ENCODE measurements at places on chromosomes 5 and 9.

DNA sequence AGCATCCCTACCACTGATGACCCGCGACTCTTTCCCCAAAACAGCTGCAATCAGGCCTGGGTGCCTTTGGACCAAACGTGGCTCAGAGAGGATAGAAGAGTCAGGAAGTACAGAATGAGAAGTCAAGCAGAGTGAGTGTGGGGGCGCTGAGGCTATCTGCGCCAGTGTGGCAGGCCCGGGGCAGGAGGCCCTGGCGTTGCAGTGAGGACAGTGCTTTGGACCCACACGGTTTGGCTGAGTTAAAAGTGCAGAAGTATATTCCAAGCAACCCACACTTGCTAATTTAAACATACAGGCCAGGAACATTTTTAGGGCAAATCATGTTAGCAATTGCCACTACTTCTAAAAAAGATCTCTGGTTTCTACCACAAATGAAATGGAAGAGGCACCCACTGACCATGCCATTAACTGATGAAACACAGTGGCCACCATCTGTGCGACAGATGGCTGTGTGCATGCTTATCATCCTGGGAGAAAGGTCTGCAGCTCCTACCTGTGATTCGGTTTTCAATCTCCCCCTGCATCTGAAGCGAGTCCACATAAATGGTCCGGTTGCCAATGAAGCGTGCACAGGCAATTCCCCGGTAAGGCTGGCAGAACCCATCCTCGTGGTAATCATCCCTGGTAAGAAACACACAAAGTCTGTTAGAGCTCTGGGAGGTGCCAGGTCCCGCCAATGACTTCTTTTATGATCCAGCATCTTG is 213.0 kb downstream of the ROR2 start:
- DNase-seq = no peak

DNA sequence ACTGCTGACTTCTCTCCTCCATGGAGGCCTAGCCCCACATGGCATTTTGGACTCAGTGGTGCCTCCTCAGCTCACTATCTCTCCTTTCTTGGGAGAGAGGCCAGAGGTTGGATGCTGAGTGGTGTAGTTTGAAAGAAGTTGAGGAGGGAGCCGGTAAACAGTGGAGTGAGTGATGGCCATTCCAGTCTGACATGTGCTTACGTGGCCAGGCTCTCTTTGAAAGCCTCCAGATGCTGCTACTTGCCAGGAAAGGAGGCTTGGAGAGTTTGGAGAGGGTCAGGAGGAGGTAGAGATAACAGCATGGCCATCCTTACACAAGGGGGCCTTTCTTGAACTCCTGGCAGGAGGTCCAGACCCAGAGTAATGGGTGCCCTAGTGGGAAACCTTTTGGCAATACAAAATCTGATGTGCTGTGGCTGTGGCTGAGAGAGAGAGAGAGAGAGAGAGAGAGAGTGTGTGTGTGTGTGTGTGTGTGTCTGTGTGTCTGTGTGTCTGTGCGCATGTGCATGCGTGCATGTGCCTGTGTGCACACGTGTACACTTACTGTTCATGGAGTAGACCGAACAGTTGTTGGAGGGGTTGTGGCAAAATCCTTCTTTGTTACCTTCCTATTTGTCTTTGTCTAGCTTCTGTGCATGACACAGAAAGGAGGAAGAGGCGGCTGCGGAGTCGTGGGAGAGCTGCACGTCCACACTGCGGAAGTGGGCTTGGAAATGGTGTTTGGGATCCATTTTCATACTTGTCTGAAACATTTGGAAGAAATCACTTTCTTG is 37.8 kb downstream of the RALGPS1 start:
- no peak for DNase-seq

DNA sequence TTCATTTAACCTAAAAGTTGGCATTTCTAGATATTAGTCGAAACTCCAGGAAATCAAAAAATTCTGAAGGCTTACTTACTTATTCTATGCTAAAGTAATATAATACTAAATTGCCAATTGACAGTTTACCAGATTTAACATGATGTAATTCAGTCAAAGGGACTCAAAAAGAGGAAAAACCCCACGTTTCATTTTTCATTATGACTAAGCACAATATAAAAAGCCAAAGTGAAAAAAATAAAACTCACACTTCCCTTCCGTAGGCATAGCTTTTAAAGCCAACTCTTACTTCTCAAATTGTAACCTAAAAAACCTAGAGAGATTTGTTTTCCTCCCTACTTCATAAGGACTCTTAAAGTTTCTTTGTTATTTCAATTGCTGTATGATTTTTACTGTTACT is 146.6 kb downstream of the RAPGEF6 start:
- DNase-seq = no peak

DNA sequence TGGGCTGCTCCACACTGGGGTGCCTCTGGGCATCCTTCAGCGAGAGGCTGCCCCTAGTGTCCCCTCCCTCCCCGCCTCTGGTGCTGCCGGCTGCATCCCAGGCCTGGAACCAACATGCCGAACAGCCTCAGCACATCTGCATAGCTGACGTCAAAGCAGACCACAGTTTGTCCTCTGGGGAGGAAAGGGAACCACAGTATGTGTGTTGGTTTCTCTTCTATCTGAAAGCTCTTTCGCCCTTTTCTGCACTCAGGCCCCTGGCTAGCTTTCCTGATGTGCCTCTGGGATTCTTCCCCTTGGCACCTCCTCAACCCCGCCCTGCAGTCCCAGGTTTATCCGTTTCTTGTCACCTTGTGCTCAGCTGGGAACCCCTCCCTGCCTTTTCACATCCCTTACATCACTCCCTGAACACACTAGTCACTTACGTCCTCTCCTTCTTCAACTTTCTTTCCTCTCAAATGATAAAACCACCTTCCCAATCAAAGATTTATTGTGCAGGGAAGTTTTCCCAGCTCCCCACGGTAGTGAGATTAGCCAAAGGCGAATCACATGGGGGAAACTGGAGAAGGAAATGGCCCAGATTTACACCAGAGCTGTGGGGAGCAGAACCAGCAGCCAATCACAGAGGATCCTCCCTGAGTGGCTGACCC is 35.5 kb upstream of the B4GALT1 start:
- peak; percentile 25 for DNase-seq

GRCh38 chr5:140196115-140196814 is 21.3 kb downstream of the CYSTM1 start:
- DNase-seq = no peak

DNA sequence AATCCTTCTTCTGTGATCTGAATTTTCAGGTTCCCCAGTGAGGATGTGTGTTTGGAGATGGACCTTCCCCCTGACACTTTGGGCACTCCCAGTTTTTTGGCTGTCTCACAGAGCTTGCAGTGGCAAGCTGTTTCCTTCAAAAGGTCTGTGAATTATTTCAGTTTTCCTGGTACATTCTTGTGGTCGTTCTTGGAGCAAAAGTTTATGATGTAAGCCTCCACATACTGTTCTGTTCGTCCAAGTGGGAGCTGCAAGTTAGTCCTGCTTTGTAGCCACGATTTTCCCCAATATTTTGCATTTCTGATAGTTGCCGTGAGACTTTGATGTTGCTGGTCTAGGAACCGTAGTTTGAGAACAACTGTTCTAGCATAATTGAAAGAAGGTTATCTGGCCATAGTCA is 88.3 kb downstream of the MTAP start:
- DNase-seq = no peak

DNA sequence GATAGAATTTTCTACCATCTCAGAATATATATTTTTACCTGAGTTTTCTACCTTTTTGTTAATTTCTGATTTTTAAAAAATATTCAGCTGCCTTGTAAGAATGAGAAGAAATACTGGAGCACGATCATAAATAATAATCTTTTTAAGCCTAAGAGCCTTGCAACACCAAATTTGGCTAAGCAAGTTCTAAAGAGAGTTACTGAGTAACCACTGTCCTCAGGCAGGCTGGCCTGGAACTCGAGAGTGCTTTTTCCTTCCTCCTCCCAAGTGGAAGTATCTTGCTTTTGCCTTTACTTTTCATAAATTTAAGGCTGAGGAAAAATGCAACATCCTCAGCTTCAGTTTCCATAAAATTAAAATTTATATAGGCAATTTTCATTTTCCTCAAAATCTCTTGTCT is 21.0 kb downstream of the GLRX start:
- DNase-seq = no peak

- DNase-seq = peak; percentile 40
These were observed 196.2 kb downstream of the DTWD2 start for GRCh38 chr5:118791926-118792734.

DNA sequence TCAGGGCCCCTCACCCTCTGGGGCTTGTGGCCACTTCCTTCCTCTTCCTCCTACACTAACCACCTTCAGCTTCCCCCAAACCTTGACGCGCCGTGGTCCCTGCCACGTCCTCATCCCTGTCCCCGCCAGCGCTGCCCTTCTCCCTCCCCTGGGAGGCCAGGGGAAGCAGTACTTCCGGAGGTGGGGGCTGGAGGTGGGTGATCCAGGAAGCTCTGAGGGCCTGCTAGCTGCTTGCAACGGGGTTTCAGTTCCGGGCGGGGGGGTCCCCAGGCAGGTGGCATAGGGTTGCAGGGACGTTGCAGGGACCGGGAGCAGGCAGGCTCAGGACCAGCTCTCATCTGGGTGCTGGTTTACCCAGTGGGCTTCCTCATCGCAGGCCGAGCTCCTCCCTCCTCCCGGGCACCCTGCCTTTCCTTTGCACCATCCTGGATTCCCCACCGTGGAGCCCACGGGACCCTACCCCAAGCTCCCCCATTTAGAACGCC is 70.0 kb downstream of the RXRA start:
- no peak for DNase-seq

DNA sequence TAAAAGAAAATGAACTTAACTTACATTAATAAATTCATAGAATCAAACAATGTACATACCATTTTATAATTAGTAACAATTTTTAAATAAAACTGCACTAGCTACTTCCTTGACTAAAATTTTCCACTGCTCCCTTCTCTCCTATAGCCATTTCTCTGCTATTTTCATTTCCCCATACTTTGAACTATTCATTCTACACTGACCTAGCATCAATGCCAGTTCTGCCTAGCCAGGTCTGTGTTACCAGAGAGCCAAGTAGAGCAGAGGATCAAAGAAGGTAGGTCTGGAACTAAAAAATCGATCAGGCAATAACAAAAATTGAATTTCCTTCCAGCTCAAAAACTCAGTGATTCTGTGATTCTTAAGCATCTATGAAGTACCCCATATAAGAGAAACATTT is 84.5 kb downstream of the ERMP1 start:
- no peak for DNase-seq

- DNase-seq = no peak
These were observed 205.6 kb downstream of the TUSC1 start for GRCh38 chr9:25472681-25473080.

DNA sequence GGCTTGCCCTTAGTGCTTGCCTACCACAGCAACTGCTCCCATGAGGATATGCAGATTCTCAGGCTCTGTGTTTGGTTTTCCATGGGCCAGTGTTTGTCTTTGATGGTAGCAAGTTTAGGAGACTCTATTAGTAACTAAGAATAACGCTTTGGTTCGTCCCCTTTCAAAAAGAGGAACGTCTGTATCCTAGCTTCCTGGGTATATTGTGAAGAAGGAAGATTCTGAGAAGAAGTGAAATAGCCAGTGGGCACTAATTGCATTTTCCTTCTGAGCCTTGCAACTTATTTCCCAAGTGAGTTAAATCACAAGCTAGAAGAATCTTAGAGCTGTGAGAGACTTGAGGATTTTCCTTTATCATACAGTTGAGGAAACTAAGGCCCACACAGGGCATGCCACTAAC is 376.8 kb downstream of the PIK3R1 start:
- DNase-seq = no peak

DNA sequence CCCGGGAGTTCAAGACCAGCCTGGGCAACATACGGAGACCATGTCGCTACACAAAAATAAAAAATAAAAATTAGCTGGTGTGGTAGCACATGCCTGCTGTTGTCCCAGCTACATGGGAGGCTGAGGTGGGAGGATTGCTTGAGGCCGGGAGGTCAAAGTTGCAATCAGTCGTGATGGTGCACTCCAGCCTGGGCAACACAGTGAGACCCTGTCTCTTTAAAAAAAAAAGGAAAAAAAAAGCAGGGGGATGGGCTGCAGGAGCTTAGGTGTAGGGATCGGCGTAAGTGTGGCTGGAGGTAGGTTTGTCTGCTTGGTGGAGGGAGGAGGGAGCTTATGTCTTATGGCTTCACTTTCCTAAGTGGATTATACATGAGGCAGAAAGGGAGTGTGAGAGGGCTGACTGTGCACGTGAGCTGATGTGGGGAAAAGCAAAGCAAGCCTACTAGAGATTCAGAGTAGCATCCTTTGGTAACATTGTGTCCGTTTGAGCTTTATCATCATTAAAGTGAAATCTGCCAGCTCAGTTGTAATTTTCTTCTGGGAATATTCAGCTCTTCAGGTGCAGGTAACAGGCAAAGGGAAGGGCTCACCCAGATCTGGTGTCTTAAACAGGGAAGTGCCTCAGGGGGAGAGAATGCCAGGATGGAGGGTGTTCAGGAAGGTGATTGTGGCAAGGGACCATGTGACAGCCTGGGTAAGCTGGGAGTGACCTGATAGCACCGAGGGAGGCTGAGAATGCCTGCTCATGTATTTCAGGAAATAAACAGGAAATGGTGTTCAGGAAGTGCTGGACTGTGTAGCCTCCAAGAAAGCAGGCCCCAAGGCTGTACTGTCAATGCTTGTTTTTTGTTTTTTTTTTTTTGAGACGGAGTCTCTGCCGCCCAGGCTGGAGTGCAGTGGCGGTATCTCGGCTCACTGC is 17.6 kb upstream of the SETX start:
- peak; percentile 24 for DNase-seq

DNA sequence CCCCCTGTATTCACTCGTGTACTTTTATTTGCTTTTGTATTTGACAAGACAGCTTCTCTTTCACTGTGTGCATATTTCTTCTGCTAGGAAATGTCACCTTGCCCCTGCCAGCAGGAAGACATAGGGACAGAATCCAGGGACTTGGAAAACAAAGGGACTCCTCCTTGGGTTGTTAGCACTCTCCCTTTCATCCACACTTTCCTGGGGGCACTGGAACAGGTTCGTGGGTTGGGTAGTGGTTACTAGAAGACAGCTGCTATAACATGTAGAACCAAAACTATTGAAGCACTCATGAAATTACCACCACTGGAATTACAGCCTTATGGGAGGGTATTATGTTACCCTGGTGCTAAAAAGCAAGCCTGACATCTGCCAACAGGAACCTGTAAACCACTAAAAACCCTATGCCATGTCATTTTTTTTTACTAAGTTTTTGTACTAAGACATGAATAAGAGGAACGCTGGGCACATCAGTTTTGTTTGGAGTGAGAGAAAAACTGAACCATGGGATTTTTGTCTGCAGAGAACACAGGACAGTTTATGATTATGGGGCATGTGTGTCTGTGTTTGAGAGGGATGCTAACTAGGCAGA is 4.7 kb upstream of the CCL28 start:
- no peak for DNase-seq

GRCh38 chr9:9620736-9621135 is 992.1 kb downstream of the PTPRD start:
- no peak for DNase-seq

DNA sequence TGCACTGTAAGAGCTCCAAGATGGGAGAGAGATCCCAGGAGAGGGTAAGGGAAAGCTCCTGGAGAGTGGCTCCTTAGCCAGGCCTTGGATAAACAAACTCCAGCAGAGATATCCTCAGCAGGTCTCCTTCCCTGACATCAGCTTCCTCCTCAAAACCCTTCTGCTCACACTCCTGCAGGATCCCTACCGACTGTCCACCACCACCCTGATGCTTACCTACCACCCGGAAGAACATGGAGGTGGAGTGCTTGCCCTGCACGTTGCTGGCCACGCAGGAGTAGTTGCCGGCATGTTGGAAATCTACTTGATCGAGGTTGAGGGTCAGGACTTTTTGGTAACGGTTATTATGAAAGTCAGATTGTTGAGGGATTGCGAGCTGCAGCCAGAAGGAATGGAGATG is 9.3 kb downstream of the CSF1R start:
- no peak for DNase-seq

GRCh38 chr9:110869931-110870330 is 168.3 kb downstream of the LPAR1 start:
- no peak for DNase-seq
